ENCODE measurements at places on chromosomes 5 and 9.

GRCh38 chr5:96788112-96788749 is 19.5 kb downstream of the ERAP1 start:
- DNase-seq = no peak

- no peak for DNase-seq
Observed at GRCh38 chr9:136239135-136239982, 6.3 kb downstream of the QSOX2 start.

DNA sequence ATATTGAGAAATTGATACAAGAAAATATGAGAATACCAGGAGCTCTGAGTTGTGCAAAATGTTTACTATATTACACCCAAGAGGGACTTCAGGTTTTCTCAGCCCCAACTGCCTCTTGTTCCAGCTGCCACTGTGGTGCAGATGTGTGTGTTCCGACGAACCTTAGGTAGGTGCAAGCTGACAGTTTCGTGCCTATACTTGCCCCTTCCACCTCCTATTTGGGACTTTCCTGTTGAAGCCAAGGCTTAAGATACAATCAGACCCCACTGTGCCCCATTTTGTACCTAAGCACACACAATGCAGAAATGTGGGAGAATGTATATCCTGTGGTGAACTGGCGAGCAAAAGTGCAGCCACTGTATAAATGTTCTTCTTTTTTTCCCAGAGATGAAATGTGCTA is 80.2 kb downstream of the LURAP1L start:
- no peak for DNase-seq

- DNase-seq = no peak
Observed at GRCh38 chr5:172245046-172245445, 38.5 kb downstream of the UBTD2 start.

GRCh38 chr5:4939042-4939781 is 200.9 kb upstream of the ADAMTS16 start:
- no peak for DNase-seq

GRCh38 chr9:8821910-8822666 is 1022.5 kb upstream of the DMAC1 start:
- DNase-seq = no peak

GRCh38 chr5:17443333-17444130 is 54.5 kb upstream of the TAF11L2 start:
- no peak for DNase-seq

DNA sequence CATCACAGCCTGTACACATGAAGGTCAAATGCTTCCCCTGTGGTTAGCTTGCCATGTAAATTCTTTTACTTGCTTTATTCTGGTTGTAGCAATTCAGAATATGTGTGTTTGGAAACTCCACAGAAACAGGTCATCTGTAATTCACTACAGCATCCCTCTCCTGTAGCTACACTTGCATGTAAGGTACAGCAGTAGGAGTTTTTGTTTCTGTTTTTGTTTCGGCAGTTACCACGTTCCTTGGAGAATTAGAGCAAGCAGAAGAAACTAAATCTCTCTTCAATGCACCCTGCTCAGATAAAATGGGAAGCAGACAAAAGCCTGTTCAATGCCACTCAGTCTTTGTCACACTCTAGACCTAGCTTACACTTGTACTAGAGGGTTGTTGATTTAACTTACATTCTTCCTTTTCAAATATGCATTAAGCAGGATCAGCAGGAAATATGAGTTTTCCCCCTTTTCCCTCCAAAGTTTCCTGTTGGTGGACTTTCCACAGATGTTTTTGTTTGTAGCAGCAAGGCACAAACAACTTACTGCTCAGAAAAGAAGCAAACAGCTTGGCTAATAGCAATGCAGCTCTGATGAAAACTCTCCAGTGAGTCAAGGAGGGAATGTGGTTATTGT is 80.9 kb downstream of the YIPF5 start:
- no peak for DNase-seq

- DNase-seq = no peak
Observed at GRCh38 chr5:58149746-58150145, 310.1 kb downstream of the PLK2 start.

DNA sequence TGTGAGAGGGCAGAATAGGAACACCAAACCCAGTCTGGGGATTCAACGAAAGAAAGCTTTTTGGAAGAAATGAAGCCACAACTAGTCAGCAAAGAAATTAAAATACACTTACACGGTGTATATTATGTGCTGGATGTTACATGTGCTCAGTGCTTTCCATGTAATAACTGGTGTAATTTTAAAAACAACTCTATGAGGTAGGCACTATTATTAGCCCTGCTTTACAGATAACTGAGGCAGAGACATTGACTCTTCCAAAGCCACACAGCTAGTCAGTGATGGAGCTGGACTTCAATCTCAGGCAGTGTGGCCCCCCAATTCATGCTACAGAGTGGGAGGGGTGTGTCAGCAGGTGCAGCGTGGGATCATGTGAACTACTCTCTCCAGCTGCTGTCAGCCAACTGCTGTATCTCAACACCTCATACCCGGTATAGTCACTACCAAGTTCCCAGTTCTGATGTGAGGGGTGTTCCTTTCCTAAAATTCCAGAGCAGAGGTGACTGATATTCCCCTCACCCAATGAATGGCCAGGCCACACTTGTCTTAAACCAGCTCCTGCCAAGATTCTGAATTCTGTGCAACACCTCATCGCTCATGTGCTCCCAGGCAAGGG is 33.8 kb upstream of the TJP2 start:
- no peak for DNase-seq

GRCh38 chr9:134323741-134324358 is 2.4 kb upstream of the RXRA start:
- no peak for DNase-seq

GRCh38 chr5:78103232-78103918 is 191.1 kb downstream of the AP3B1 start:
- DNase-seq = no peak

- DNase-seq = no peak
Observed at GRCh38 chr9:1604942-1605560, 410.1 kb upstream of the SMARCA2 start.

Data from mesothelial cell of epicardium (in vitro differentiated cells).